ENCODE measurements at places on chromosomes 5 and 9. TPM values are rescaled to one million over a fixed set of nuclear protein-coding genes. Genes with fewer than 3 reads are reported as not detected.

GRCh38 chr5:149646564-149646963 is 65.3 kb downstream of the ARHGEF37 start:
- no peaks in the 10 kb centered on the region for H3K4me1 ChIP-seq
- H3K36me3 ChIP-seq, result no peaks in the 10 kb centered on the region
- H3K27ac ChIP-seq, result no peak overlapping the region
- DNase-seq, result no peak
- no peak overlapping the region for H3K4me3 ChIP-seq
- no peaks in the 10 kb centered on the region for H3K27me3 ChIP-seq

DNA sequence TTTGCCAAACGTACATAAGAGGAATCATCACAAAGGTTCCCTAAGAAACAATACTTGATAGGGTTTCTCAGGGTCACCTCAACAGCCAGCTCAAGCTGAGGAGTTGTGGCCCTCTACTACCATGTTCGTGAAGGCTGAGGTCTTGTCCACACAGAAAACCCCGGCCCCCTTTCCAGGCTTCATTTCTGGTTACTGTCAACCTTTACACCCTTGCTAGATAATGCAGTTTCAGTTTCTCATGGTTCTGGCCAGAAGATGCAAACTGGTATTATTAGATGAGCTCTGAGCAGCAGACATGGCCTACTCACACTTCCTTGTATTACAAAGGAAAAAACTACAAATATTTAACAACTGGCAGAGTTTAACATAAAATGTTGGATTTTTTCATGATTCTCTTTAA is 22.8 kb upstream of the KCNN2 start:
- DNase-seq, result no peak
- no peak overlapping the region for H3K4me3 ChIP-seq
- H3K4me1 ChIP-seq, result no peaks in the 10 kb centered on the region

The XPA gene
- total RNA-seq, result 17.7 TPM

DNA sequence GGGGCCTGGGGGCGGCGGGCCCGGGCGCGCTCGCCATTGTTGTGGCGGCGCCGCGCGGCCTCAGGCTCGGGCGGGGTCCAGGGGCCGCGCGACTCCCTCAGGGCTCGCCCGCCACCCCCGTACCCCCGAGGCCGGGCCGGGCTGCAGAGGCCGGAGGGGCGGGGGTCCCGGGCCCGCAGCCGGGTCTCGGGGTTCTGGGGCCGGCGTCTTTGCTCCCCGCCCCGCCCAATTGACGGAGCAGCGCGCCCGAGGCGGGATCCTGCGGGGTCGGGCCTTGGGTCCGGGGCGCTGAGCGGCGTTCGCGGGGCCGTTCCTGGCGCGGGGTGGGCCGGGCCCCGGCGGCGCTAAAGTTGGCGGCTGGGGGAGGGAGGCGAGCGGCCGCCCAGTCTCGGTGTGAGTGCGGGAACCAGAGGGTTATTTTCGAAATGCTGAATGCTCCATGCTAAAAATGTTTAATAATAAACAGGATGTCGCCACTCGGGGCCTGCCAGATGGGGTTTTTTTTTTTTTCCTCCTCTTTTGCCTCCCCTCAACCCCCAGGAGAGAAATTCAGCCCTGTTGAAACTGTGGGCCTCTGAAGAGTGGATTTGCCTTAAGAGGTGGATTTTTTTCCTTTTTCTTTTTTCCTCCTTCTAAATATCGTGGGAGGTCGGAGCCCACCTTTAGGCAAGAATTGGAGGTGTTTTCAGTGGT is 724 bp downstream of the PRRC2B start:
- no peaks in the 10 kb centered on the region for H3K27me3 ChIP-seq
- H3K4me3 ChIP-seq, result peak overlapping the region; percentile 48
- H3K36me3 ChIP-seq, result no peaks in the 10 kb centered on the region
- peaks cover 16% of the 10 kb centered on the region for H3K4me1 ChIP-seq
- peak overlapping the region; percentile 95 for H3K27ac ChIP-seq

- H3K36me3 ChIP-seq, result peaks cover 19% of the 10 kb centered on the region
- no peak overlapping the region for H3K27ac ChIP-seq
- DNase-seq, result no peak
Observed at GRCh38 chr5:10424124-10424731, 17.5 kb upstream of the ROPN1L start.

The CDKN2A gene
- 4.1 TPM for total RNA-seq

GRCh38 chr5:59021837-59022514 is 439.1 kb downstream of the RAB3C start:
- H3K27ac ChIP-seq, result no peak overlapping the region
- DNase-seq, result peak; percentile 58
- H3K4me1 ChIP-seq, result peaks cover 11% of the 10 kb centered on the region
- H3K27me3 ChIP-seq, result no peaks in the 10 kb centered on the region
- no peaks in the 10 kb centered on the region for H3K36me3 ChIP-seq
- H3K4me3 ChIP-seq, result no peak overlapping the region

DNA sequence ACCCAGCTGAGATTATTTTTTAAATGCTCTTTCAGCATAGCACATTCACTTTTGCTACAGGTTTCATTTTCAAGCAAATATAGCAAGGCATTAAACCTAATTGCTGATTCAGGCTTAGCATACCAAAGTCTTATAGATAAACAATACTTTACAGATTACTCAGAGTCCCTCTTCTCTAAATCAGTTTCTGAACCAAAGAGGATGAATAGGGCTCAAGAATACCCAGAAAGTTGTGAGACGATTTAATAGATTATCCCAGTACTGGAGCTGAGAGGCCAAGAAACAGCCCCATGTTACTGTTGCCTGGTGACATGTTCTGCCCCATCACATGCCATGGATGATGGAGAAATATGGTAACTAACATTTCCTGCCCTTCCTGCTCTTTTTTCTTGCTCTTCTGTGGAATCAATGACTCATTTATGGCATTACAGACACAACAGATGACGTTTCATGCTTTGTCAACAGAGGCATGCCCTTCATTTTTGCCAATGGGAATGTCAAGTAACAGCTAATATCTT is 18.1 kb upstream of the SSBP2 start:
- no peak for DNase-seq
- no peaks in the 10 kb centered on the region for H3K4me1 ChIP-seq
- H3K27me3 ChIP-seq, result no peaks in the 10 kb centered on the region
- H3K27ac ChIP-seq, result no peak overlapping the region
- H3K36me3 ChIP-seq, result no peaks in the 10 kb centered on the region

The ADAMTS13 gene
- 3.1 TPM for total RNA-seq

The PAEP gene
- total RNA-seq, result not detected

- H3K4me3 ChIP-seq, result no peak overlapping the region
- H3K27ac ChIP-seq, result no peak overlapping the region
- peaks cover 34% of the 10 kb centered on the region for H3K4me1 ChIP-seq
- no peaks in the 10 kb centered on the region for H3K27me3 ChIP-seq
- no peaks in the 10 kb centered on the region for H3K36me3 ChIP-seq
Observed at GRCh38 chr5:168332042-168332441, 40.6 kb downstream of the WWC1 start.

The PDLIM7 gene
- total RNA-seq, result 89.7 TPM

GRCh38 chr5:153809166-153809565 is 229.5 kb downstream of the FAM114A2 start:
- H3K27ac ChIP-seq, result no peak overlapping the region
- H3K4me3 ChIP-seq, result no peak overlapping the region
- no peaks in the 10 kb centered on the region for H3K36me3 ChIP-seq
- H3K27me3 ChIP-seq, result no peaks in the 10 kb centered on the region
- H3K4me1 ChIP-seq, result no peaks in the 10 kb centered on the region

GRCh38 chr9:88173378-88173999 is 35.2 kb upstream of the SPATA31C2 start:
- peak; percentile 38 for DNase-seq
- no peak overlapping the region for H3K27ac ChIP-seq
- H3K4me1 ChIP-seq, result no peaks in the 10 kb centered on the region
- H3K27me3 ChIP-seq, result no peaks in the 10 kb centered on the region
- H3K36me3 ChIP-seq, result no peaks in the 10 kb centered on the region
- no peak overlapping the region for H3K4me3 ChIP-seq

The PTCD2 gene
- 9.8 TPM for total RNA-seq

- peaks cover 5% of the 10 kb centered on the region for H3K4me1 ChIP-seq
- H3K27ac ChIP-seq, result no peak overlapping the region
- no peaks in the 10 kb centered on the region for H3K36me3 ChIP-seq
- H3K27me3 ChIP-seq, result no peaks in the 10 kb centered on the region
- peak; percentile 84 for DNase-seq
Observed at GRCh38 chr5:172106511-172107356, 81.3 kb downstream of the STK10 start.

- peak overlapping the region; percentile 80 for H3K4me3 ChIP-seq
- peak; percentile 59 for DNase-seq
- no peaks in the 10 kb centered on the region for H3K27me3 ChIP-seq
- H3K36me3 ChIP-seq, result no peaks in the 10 kb centered on the region
Observed at GRCh38 chr5:75509956-75510355, 1.5 kb downstream of the CERT1 start.

GRCh38 chr5:174046558-174046957 is 1.1 kb downstream of the NSG2 start:
- no peaks in the 10 kb centered on the region for H3K36me3 ChIP-seq
- H3K27ac ChIP-seq, result no peak overlapping the region
- H3K4me3 ChIP-seq, result no peak overlapping the region
- no peaks in the 10 kb centered on the region for H3K27me3 ChIP-seq
- H3K4me1 ChIP-seq, result no peaks in the 10 kb centered on the region

GRCh38 chr5:124808842-124809268 is 62.4 kb upstream of the ZNF608 start:
- H3K27ac ChIP-seq, result no peak overlapping the region
- no peaks in the 10 kb centered on the region for H3K36me3 ChIP-seq
- H3K27me3 ChIP-seq, result no peaks in the 10 kb centered on the region

- peak overlapping the region; percentile 9 for H3K27ac ChIP-seq
- H3K4me1 ChIP-seq, result no peaks in the 10 kb centered on the region
- H3K4me3 ChIP-seq, result no peak overlapping the region
- no peak for DNase-seq
- H3K27me3 ChIP-seq, result no peaks in the 10 kb centered on the region
Observed at GRCh38 chr9:74859786-74860185, 27.9 kb downstream of the TRPM6 start.

The FRRS1L gene
- not detected for total RNA-seq

- DNase-seq, result no peak
- no peaks in the 10 kb centered on the region for H3K27me3 ChIP-seq
- no peaks in the 10 kb centered on the region for H3K4me1 ChIP-seq
- H3K27ac ChIP-seq, result no peak overlapping the region
- H3K4me3 ChIP-seq, result no peak overlapping the region
- no peaks in the 10 kb centered on the region for H3K36me3 ChIP-seq
Observed at GRCh38 chr5:72467461-72467860, 39.7 kb downstream of the ZNF366 start.

- H3K27ac ChIP-seq, result no peak overlapping the region
- H3K4me1 ChIP-seq, result no peaks in the 10 kb centered on the region
- H3K27me3 ChIP-seq, result no peaks in the 10 kb centered on the region
- H3K4me3 ChIP-seq, result no peak overlapping the region
Observed at GRCh38 chr5:133888625-133888991, 79.8 kb downstream of the C5orf15 start.

Measured in kidney (tissue), 22 donors.